Right cardiac atrium (tissue), 5 donors: ENCODE measurements at places on chromosomes 2 and 18.

- no peak for DNase-seq
Measured at GRCh38 chr2:140063356-140063755, 1283.2 kb upstream of the NXPH2 start.

DNA sequence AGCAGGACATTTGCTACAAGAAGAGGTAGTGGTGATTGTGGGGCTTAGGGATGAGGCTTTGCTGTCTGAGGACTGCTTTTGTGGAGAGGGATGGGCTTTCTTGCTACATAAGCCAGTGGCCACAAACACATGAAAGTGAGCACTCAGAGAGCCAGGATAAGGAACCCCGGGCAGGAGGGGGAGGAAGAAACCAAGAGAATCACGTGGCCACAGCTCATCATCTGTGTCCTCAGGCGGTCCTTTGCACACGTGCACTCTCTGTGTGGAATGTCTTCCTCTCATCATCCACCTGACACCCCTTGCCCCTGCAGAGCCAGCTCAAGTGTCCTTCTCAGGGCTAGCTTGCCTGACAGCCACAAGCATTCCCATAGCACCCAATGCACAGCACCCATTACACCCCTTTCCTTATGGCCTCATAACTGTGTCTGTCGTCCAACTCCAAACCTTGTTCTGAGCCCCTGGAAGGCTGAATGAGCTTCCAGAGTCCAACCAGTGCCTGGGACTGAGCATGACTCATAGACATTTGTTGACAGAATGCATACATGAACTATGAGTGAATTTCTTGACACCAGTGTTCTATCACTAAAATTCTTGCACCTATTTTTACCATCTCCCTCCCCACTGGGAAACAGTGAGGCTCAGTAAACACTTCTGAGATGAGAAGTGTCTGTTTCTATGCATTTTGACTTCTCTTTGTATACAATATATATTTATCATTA lies 398.3 kb downstream of the ALK start:
- no peak for DNase-seq

DNA sequence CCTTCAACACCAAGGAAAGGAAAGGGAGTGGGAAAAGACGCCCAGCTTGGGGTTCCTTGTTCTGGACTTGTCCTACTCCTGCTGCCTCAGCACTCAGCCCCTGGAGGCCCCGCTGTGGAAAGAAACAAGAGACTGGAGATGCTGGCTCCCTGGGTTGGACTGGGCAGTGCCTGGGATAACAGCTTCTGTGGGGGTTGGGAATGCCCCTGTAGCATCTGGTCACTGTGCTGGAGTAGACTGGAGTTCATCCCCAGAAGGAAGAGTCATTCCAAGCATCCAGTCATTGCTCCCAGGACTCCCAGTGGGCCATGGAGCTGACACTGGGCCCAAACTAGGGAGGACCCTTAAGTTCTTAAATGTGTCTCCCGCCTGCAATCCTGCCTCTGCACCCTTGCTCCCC lies 129.3 kb upstream of the HAAO start:
- peak; percentile 41 for DNase-seq

DNA sequence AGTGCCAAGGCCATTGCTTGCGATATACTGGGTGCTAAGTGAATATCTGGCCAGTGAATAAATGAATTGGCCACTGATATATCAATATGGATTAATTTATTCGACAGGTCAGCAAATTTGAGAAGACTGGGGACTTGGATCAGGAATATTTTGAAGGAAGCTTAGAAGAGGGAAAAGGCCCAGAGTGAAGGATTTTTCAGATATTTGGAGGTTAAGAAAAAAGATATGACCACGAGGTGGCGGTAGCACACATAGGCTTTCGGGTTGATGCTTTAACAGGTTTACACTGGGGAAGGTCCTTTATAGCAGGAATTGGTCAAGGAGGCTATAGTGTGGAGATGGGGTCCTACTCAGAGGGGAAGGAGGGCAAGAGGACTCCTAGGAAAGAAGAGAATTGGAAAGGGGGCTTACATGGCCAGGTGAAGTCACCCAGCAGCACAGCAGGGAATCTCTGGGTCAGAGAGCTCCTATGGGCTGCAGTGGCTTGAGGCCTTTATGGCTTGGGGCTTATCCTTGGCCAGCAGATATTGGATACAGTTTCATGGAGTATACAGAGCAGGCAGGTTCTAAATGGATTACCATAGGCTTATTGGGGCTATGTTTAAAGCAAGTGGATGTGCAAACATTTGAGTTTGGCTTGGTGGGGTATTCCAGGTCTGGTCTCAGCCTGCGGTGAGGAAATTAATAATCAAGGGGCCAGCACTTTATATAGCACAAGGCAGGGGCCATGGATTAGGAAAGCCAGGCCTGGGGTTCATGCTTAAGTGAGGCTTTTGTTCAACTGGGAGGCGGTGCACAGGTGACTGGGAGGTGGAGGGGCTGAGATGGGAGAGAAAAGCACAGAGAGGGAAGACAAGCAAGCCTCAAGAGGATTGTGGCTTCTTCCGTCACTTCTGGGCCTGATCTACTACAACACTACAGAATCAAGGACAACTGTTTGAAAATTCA lies 9.7 kb downstream of the IL1RN start:
- DNase-seq = no peak

DNA sequence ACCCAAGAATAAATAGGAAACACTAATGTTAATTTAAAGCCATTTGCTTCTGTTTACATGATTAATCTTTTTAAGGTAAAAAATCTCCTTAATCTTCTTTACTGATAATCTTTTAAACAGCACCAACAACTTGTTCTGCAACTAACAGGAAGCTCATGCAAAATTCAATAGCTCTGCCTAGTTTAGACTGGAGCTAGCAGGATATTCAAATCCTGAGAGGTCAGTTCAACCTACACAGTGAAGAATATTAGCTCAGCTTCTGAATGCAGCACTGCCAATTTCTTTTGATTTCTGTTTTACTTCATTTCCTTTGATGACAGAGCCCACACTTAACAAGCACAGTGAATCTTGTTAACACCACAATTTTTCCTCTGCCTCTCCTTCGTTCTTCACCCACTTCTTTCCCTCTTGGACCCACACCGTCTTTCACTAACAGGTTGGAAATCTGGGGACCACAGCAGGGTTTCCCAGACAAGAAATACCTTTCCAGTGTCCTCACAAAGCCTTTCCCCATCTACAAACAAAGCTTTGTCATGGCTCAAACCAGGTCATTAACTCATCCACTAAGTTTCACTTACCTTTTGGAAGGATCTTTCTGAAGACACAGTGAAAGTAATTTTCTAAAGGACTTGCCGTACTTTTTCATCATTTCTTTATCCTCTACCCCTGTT lies 109.8 kb downstream of the STK39 start:
- no peak for DNase-seq

DNA sequence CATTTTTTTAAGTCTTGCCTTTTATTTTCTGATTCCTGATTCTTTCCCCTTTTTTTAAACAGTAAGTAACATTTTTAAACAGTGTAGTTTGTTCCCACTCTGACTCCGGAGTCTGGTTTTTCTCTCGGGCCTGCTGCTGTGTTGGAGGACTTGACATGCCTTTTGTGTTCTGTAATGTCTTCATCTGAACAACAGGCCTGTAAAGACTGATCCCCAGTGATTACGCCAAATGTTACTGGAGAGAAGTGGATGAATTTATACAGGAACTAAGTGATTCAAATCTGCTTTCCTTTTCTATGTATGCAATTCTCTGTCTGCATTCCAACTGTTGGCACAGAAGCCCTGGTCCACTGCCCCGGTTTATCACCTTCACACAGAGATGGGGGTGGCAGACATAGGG lies 54.3 kb upstream of the RMDN2 start:
- no peak for DNase-seq

DNA sequence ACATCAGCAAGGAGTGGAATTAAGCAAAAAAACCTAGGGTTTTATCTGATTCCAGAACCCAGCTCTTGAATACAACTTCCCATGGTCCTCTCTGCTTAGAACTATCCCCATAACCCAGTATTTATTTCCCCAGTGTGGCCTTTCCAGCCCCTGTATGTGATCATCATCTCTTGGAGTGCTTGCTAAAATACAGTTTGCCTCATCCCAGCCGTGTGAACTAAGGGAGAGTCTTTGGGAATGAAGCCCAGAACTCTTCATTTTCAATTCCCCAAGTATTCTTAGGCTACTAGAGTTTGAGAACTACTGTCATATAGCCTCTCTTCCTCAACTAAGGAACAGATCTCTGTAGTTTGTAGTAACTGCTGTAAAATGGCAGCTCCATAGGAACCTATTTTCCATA lies 173.1 kb downstream of the LCLAT1 start:
- no peak for DNase-seq

- DNase-seq = no peak
Measured at GRCh38 chr18:34801774-34802173, 91.7 kb downstream of the DTNA start.

DNA sequence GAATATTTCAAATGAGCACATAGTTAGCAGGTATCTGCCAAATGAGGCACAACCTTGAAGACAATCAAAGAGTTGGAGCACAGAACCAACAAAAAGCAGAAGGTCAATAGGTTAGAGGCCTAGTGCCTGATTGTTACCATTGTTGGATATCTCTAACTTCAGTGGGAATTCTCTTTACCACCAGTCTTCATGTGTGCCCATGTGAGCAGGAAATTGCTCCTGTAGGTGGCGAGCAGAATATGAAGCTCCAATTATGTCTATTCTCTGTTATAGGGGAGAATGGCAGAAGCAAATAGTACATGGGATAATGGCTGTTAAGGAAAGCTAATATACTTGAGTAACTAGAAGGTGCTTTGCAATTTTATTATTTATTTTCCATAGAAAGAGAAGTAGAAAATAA lies 14.9 kb upstream of the ZNF385B start:
- DNase-seq = no peak

GRCh38 chr2:15673919-15674636 lies 82.4 kb downstream of the DDX1 start:
- no peak for DNase-seq

- no peak for DNase-seq
Measured at GRCh38 chr2:236682651-236683422, 113.2 kb downstream of the ACKR3 start.

DNA sequence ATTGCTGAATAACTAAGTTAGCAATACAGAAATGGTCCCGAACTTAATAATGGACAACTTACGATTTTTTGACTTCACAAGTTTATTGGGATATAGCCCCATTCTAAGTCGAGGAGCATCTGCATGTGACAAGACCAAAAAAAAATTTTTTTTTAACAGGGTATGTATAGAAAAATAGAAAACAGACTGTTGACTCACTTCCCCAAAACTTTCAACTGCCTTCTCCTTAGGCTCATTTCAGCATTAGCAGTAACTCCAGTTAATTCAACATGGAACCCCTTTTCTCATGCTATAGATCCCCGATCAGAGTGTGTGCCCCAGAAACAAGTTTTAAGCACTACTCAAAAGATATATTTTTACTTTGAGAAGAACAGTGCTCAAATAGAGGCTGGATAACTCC lies 5.4 kb downstream of the CD302 start:
- DNase-seq = no peak

GRCh38 chr18:1267021-1267420 lies 362.4 kb downstream of the ADCYAP1 start:
- no peak for DNase-seq
